ENCODE measurements at places on chromosomes 13 and 19. TPM values are rescaled to one million over a fixed set of nuclear protein-coding genes. Genes with fewer than 3 reads are reported as not detected.

Gene COMP
- polyA plus RNA-seq = 0.62 TPM

Gene AKAP8
- 13.7 TPM for polyA plus RNA-seq

Gene APC2
- polyA plus RNA-seq = 0.15 TPM

Gene CATSPERD
- polyA plus RNA-seq = not detected

Gene PLIN5
- 23.8 TPM for polyA plus RNA-seq

Gene CILP2
- not detected for polyA plus RNA-seq

Gene SBK2
- not detected for polyA plus RNA-seq

- DNase-seq = peak; percentile 89
Observed at GRCh38 chr19:42433503-42434260, 6.5 kb upstream of the LIPE start.

GRCh38 chr13:98738213-98738612, 14.3 kb downstream of the SLC15A1 start:
- DNase-seq = no peak

DNA sequence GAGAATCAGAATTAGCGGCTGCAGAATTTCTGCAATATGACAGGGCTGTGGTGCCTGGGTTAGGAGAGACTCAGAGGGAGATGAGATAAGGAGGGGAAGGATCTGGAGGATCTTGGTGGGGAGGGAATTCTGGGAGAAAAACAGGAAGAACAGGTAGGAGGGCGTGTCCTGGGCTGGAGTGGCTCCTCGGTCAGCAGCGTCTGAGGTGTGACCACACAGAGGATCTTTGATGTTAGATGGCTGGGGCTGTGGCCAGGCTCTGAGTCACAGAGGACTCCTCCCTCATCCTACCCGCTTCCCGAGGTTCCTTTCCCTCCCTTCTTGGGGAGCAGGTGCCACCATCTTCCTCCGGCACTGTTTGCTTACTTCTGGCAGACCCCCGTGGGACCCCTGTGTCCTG, 6.4 kb upstream of the KLK6 start:
- DNase-seq = peak; percentile 30

GRCh38 chr19:55702131-55702627, 27.2 kb downstream of the EPN1 start:
- peak; percentile 71 for DNase-seq

GRCh38 chr13:44406617-44407016, 33.0 kb downstream of the SERP2 start:
- no peak for DNase-seq

GRCh38 chr13:100458673-100459072, 129.9 kb downstream of the GGACT start:
- no peak for DNase-seq

GRCh38 chr13:47846886-47847285, 154.2 kb downstream of the SUCLA2 start:
- no peak for DNase-seq

- DNase-seq = peak; percentile 26
Observed at GRCh38 chr13:42548731-42549551, 25.0 kb upstream of the TNFSF11 start.

GRCh38 chr19:6754653-6755463, 12.4 kb downstream of the SH2D3A start:
- DNase-seq = no peak

DNA sequence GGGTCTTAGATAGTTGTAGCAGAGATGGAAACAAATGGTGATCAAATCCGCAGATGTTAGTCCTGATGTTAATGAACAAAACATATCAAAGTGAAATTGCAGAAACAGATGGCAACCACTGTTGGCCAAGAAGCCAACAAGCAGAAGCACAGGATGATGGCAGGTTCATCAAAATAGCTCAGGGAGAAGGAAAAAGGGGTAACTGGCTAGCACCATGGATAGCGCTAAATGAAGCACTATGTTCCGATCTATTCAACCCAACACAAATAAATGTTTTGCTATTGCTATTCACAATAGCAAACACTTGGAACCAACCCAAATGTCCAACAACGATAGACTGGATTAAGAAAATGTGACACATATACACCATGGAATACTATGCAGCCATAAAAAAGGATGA, 413.7 kb downstream of the FGF14 start:
- DNase-seq = no peak

DNA sequence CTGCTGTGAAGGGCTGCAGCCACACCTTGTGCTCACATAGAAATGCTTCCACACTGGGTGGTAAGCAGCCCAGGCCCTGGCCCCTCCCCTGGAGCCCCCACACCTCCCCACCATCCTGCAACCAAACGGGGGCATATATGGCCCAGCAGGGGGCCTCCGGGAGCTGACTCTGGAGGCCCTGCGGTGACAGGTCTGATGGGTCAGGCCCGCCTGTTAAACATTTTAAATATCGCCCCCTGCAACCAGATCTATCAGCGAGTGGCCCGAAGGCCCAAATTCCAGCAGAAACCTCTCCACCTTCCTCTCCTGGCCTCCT, 48.0 kb upstream of the KATNAL1 start:
- DNase-seq = peak; percentile 64

DNA sequence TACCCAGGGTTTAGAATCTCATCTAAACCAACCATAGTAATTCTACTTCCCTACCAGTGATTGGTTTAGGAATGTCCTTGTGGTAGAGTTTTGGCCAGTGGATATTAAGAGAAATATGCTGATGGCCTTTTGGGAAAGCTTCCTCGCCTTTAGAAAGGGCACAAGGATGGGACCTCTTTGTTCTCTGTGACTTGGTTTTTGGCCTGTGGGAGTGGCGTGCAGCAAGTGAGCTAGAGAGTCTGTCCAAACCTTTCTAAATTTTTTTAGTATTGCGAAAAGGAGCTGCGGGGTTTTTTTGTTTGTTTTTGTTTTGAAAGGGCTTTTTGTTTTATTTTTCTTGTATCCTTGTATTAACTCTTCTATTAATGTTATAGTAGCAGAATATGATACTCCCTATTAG, 20.6 kb downstream of the USPL1 start:
- no peak for DNase-seq

- no peak for DNase-seq
Observed at GRCh38 chr13:39484506-39485313, 118.3 kb downstream of the LHFPL6 start.

- no peak for DNase-seq
Observed at GRCh38 chr13:75079226-75079625, 402.7 kb downstream of the TBC1D4 start.

- DNase-seq = peak; percentile 46
Observed at GRCh38 chr19:18220632-18221275, 5.5 kb downstream of the PDE4C start.

- DNase-seq = no peak
Observed at GRCh38 chr19:17937371-17937900, 4.6 kb downstream of the CCDC124 start.

- DNase-seq = no peak
Observed at GRCh38 chr13:22232186-22232585, 561.3 kb downstream of the FGF9 start.

GRCh38 chr19:34502582-34503411, 21.2 kb downstream of the WTIP start:
- DNase-seq = peak; percentile 21

- DNase-seq = no peak
Observed at GRCh38 chr13:112765731-112766130, 75.9 kb downstream of the ATP11A start.
